GM18507 (cell line): ENCODE measurements at places on chromosomes 5 and 9.
A peak's percentile ranks its signal among the peaks of the same experiment; 100 is the strongest.

- DNase-seq = no peak
These were observed 84.9 kb downstream of the TRPM3 start for GRCh38 chr9:71036501-71036900.

DNA sequence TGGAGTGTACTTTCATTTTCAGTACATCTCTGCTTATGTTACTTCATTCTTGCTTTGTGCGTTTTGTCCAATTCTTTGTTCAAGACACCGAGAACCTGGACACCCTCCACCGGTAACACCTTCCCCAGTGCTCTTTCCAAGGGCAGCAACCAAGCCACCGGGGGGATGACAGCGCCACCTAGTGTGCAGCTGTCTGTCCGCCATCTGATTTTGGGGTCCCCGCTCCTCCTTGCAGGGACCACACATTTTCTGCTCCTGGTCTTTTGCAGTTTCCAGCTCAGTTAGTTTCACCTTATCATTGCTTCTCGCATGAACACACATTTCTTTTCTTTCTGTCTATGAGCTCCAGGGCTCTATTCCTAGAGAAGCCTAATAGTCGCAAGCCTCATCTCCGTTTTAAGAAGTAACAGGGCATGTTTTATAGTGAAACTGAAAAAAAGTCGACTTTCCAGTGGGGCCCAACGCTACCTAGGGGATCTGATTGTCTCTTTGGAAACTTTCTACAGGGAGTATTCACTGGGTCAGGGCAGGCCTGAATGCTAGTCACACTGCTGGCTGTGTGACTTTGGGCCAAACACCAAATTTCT lies 152.1 kb downstream of the FSTL4 start:
- DNase-seq = peak; percentile 14

GRCh38 chr5:16025681-16026080 lies 153.9 kb downstream of the MARCHF11 start:
- no peak for DNase-seq

GRCh38 chr5:38184627-38185026 lies 73.7 kb upstream of the EGFLAM start:
- DNase-seq = no peak

DNA sequence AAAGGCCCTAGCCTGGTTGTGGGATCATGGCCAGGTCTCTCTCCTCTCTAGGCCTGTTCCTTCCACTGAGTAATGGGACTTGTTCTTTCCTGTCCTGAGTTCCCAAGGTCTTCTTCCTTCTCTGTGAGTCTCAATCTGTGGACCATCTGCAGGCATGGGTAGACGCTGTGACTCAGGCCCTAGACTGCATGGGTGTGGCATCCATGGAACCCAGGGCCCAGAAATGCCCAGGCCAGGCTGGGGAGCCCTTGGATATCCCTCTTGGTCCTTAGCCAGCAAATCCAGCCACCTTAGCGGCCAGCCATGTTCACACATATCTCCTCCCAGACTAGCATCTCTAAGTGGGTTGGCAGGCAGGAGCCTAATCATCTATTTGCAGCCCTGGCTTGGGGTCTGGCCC lies 2.3 kb upstream of the ACSL6 start:
- DNase-seq = no peak

DNA sequence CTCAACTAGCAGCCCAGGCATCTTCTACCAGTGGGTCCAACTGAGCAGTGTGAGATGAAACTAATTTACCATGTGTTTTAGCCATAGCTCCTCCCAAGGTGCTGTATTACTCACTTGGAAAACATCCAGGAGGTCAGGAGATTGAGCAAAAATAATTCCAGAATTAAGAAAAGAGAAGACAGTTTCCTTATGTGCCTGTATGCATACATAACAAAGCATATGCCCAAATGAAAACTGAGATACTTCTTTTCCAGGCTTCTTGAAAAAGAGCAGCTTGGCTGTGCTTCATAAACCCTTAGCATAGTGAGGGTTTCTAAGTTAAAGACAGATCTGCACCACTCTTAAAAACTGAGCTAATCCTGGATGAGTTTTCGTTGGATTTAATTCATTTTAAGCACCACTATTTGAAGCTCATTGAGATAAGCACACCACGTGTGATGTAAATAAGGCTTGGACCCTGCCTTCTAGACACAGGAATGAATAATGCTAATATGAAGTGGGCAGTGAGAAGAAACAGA lies 119.4 kb downstream of the ADAMTS12 start:
- DNase-seq = no peak

GRCh38 chr9:105694190-105694847 lies at the start of gene TMEM38B:
TSS of gene TMEM38B (plus strand) at chr9:105694541. CDS start at chr9:105694661, 120 bp downstream.
- peak; percentile 86 for DNase-seq

GRCh38 chr5:42655982-42656650 lies 100.5 kb upstream of the CCDC152 start:
- no peak for DNase-seq

GRCh38 chr5:10736354-10736753 lies 24.7 kb downstream of the DAP start:
- no peak for DNase-seq

DNA sequence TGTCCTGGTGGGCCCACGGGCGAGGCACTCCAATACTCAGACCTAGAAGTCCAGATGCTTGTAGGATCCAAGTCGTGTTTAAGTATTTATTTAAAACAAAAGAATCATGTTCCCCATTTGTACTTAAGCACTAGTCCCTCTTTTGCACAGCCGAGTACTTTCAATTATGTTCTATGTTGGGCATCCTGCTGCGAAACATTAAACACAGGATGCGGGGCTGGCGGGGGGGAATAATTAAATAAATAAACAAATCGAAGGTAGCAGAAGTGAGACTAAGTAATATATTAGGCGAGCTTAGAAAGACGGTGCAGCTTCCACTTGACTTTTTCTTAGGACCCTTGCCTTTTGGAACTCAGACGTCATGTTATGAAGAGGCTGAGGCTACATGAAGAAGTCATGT lies 1129.2 kb upstream of the ACO1 start:
- DNase-seq = no peak
